CD4-positive, alpha-beta T cell treated with Interleukin-6 for 4 hours (primary cell): ENCODE measurements at places on chromosomes 4 and X.

- no peak for DNase-seq
Measured at GRCh38 chrX:150062292-150063137, 124.2 kb upstream of the EOLA2 start.

DNA sequence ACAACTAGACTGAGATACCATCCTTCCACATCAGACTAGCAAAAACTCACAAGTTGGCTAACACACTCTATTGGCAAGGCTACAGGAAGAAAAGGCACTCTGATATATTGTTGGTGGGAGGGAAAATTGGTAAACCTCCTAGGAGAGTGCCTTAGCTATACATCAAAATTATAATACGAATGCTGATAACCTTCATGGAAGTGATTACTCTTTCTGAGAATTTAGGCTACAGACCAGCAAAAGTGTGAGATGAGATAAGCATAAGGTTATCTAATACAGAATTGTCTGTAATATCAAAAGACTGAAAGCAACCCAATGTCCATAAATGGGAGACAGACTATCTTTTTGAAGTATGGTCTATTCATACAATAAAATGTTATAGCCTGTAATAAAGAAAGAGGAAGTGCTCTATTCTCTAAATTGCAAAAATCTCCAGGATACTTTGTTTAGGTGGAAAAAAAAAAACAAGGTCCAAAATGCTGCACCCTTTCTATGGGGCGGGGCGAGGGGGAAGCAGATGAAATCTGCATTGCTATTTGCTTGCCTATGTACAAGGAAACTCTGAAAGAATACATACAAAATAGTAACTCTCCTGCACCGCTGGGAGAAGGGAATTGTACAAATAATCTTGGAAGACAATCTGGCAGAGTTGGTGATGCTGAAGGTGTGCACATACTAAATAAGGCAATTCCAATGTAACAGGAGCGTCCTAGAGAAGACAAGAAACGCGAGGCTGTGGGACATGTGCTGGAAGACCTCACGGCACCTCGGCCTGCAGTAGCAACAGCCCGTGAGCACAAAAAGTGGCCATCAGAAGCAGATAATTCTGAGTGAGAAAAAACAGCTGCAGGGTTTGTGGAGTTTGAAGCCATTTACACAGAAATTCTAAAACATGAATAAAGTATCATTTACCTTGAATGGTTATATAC is 109.7 kb downstream of the AFAP1 start:
- DNase-seq, result no peak

DNA sequence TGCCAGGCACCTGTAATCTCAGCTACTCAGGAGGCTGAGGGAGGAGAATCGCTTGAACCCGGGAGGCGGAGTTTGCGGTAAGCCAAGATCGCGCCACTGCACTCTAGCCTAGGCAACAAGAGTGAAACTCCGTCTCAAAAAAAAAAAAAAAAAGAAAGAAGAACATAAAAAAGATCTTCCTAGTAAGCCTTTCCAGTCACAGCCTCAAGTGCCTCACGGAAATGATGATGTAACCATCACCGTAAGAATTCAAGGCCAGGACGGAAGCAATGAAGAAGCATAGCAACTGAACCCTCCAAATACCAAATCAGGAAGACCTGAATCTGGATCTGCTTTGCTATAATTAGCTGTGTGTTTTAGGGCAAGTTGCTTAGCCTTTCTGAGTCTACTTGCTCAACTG is 28.8 kb downstream of the RBM47 start:
- no peak for DNase-seq

- DNase-seq, result no peak
Measured at GRCh38 chr4:98996056-98996764, 689 bp downstream of the METAP1 start.

GRCh38 chr4:165378398-165378744 is 437 bp upstream of the CPE start:
- no peak for DNase-seq

- no peak for DNase-seq
Measured at GRCh38 chrX:100830547-100830946, 10.4 kb downstream of the CSTF2 start.

GRCh38 chrX:20315140-20315539 is 48.4 kb upstream of the RPS6KA3 start:
- DNase-seq, result no peak

- no peak for DNase-seq
Measured at GRCh38 chr4:72953571-72953970, 115.9 kb downstream of the COX18 start.
